Peyer's patch (tissue), 4 donors: ENCODE measurements at places on chromosomes 1 and 21. TPM values are rescaled to one million over a fixed set of nuclear protein-coding genes. Genes with fewer than 3 reads are reported as not detected.

- no peak overlapping the region for H3K4me3 ChIP-seq
- H3K4me1 ChIP-seq, result peaks cover 7% of the 10 kb centered on the region
- no peaks in the 10 kb centered on the region for H3K27me3 ChIP-seq
- H3K36me3 ChIP-seq, result no peaks in the 10 kb centered on the region
- H3K27ac ChIP-seq, result no peak overlapping the region
These were observed 20.6 kb downstream of the ABCD3 start for GRCh38 chr1:94438692-94439276.

DNA sequence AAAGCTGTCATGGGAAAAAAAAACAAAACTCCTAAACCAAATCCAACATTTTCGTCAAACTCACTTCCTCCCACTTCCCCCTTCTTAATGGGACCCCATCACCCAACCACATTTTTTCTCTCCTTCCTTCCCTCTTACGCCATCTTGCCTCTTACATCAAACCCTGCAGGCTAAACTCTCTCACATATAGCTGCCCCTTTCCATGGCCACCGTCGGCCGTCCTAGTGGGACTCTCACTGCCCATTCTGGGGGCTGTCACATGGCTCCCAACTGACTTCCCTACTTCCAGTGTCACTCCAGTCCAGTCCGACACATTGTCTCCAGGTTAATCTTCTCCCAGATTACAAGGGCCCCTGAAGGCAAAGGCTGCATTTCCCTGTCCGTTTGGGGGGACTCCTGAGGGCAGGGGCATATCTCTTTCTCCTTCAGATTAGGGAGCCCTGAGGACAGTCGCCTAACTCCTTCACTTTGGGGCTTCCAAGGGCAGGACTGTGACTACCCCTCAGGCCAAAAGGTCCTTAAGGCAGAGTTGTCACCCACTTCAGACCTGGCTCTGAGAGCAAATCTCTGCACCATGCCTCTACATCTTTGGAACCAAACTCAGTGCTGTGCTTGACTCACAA, 658 bp downstream of the UBXN11 start:
- no peaks in the 10 kb centered on the region for H3K36me3 ChIP-seq
- no peak overlapping the region for H3K27ac ChIP-seq
- H3K4me1 ChIP-seq, result peaks cover 6% of the 10 kb centered on the region
- H3K4me3 ChIP-seq, result peak overlapping the region; percentile 71
- DNase-seq, result no peak
- no peaks in the 10 kb centered on the region for H3K27me3 ChIP-seq

- no peak overlapping the region for H3K4me3 ChIP-seq
- no peaks in the 10 kb centered on the region for H3K27me3 ChIP-seq
- no peak overlapping the region for H3K27ac ChIP-seq
- DNase-seq, result no peak
- no peaks in the 10 kb centered on the region for H3K36me3 ChIP-seq
- H3K4me1 ChIP-seq, result no peaks in the 10 kb centered on the region
These were observed 139.8 kb downstream of the AJAP1 start for GRCh38 chr1:4794020-4794780.

TRNP1 gene
- total RNA-seq, result not detected

DNA sequence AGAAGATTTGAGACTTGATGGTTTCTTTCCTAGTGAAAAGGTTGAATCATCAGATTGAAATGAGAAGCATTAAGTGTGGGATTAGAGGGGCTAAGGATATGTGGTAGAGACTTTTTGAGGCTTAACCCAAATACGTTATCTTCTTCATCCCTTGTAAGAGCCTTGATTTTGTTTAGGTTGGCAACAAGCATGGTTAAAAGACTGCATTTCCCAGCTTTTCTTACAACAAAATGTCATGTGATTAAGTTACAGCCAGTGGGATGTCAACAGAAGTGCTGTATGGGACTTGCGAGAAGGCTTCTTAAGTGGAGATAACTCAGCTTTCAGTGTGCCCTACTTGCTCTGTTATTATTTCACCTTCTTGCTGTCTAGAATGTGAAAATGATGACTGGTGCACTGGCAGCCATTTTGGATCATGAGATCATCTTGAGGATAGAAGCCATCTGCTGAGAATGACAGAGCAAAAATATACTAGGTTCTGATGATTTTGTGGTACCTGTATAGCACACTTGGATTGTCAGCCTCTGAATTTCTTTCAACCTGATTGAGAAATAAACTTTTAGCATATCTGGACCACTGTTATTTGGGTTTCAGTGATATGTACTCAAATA, 41.3 kb upstream of the GNG12 start:
- no peak for DNase-seq
- H3K4me1 ChIP-seq, result no peaks in the 10 kb centered on the region
- H3K4me3 ChIP-seq, result no peak overlapping the region
- no peak overlapping the region for H3K27ac ChIP-seq

- no peak for DNase-seq
- H3K4me1 ChIP-seq, result no peaks in the 10 kb centered on the region
- no peaks in the 10 kb centered on the region for H3K36me3 ChIP-seq
- H3K4me3 ChIP-seq, result no peak overlapping the region
These were observed 10.9 kb downstream of the CFAP107 start for GRCh38 chr1:12756768-12757413.

DNA sequence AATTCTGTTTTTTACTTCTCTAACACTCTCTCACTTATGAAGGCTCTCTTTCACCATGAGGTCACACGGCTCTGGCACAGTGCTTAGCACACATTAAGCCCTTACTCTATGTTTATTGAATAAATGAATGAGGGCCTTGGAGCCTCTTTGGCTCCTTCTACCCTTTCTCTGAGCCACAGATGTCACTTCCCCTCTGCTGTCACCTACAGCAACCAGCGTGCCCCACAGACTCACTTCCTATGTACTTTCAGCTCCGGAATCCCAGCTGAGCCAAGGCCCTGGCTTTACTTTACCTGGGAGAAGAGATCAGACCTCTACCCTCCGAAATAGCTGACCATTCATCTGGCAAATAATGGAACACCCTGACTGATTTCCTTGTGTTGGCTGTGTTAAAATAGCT, 53.7 kb upstream of the HMCN1 start:
- no peak overlapping the region for H3K27ac ChIP-seq
- peak; percentile 49 for DNase-seq
- H3K36me3 ChIP-seq, result no peaks in the 10 kb centered on the region
- H3K4me1 ChIP-seq, result peaks cover 5% of the 10 kb centered on the region
- H3K4me3 ChIP-seq, result no peak overlapping the region
- no peaks in the 10 kb centered on the region for H3K27me3 ChIP-seq

- no peaks in the 10 kb centered on the region for H3K36me3 ChIP-seq
- H3K27ac ChIP-seq, result no peak overlapping the region
- H3K27me3 ChIP-seq, result no peaks in the 10 kb centered on the region
These were observed 11.8 kb downstream of the ACOT11 start for GRCh38 chr1:54559771-54560231.

DNA sequence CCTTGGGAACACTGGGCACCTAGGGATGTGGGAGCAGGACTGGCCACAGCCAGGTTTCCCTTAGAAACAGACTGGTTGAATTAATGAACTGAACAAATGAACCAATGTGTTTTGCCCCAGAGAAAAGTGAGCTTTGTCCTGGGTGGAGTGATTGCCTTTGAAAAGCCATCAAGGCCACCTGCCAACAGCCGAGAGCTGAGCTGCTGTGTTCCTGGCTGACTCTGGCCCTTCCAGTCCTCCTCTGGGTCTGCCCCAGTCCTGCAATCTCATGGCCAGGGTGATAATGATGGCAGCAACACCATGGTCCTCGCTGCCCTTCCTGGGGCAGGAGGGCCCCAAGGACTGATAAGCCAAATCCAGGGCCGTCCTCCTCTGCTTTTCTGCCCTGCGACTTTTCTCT, 18.2 kb upstream of the GJA9 start:
- no peak overlapping the region for H3K4me3 ChIP-seq
- no peak overlapping the region for H3K27ac ChIP-seq
- no peaks in the 10 kb centered on the region for H3K27me3 ChIP-seq
- DNase-seq, result no peak
- no peaks in the 10 kb centered on the region for H3K36me3 ChIP-seq

DNA sequence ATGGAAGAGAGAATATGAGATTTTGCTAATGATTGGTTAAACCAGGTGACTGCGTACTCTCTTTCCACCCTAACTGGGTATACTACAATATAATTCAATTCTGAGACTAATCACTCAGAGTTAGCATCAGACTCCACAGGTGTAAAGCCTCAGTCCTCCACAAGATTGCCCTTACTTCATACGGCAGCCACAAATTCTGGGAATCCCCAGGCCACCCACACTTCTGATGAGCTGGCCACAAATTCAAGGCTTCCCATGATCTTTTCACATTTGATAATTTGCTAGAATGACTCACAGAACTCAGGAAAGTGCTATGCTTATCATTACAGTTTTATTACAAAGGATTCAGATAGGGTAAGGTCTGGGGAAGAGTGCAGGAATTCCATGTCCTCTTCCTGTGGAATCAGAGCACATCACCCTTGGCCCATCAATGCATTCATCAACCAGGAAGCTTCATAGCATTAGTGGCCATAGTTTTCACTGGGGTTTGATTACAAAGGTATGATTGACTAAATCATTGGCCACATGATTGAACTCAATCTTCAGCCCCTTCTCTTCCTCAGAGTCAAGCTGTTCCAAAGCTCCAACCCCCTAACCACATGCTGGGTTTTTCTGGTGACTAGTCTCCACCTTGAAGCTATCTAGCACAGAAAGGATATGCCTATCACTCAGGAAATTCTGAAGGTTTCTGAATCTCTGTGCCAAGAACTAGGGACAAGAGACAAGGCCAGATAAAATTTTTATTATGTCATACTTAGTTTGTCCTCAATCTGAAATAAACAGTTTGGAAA, 131.7 kb downstream of the HHIPL2 start:
- no peaks in the 10 kb centered on the region for H3K27me3 ChIP-seq
- no peaks in the 10 kb centered on the region for H3K36me3 ChIP-seq
- no peaks in the 10 kb centered on the region for H3K4me1 ChIP-seq
- no peak overlapping the region for H3K27ac ChIP-seq

DNA sequence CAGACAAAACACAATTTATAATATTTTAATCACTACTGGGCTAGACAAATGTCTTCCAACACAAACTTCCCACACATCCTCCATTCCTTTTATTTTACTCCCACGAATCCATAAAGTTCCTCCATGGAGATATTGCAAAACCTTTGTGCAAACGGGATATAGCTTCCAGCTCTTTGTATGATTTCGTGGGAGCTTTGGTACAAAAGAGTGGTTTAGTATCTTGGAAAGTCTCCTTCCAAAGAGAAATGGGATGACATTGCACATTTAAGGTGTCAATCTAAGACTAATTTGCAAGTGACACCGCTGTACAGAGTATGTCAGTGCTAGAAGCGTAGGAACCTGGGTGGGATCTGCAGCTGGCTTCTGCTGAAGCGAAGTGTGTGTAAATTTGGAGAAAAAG, 455.2 kb upstream of the RUNX1 start:
- no peak for DNase-seq
- H3K4me3 ChIP-seq, result no peak overlapping the region
- no peaks in the 10 kb centered on the region for H3K36me3 ChIP-seq
- H3K27me3 ChIP-seq, result no peaks in the 10 kb centered on the region
- no peaks in the 10 kb centered on the region for H3K4me1 ChIP-seq

GRCh38 chr1:58753431-58753866, 30.4 kb downstream of the JUN start:
- no peak overlapping the region for H3K27ac ChIP-seq
- H3K4me3 ChIP-seq, result no peak overlapping the region
- H3K4me1 ChIP-seq, result peaks cover 13% of the 10 kb centered on the region
- H3K27me3 ChIP-seq, result no peaks in the 10 kb centered on the region
- DNase-seq, result no peak
- H3K36me3 ChIP-seq, result no peaks in the 10 kb centered on the region

GRCh38 chr1:40310129-40310461, 7.0 kb downstream of the COL9A2 start:
- H3K4me1 ChIP-seq, result peaks cover 17% of the 10 kb centered on the region
- no peak overlapping the region for H3K4me3 ChIP-seq

- DNase-seq, result no peak
- H3K4me3 ChIP-seq, result no peak overlapping the region
- H3K27me3 ChIP-seq, result no peaks in the 10 kb centered on the region
- H3K4me1 ChIP-seq, result peaks cover 4% of the 10 kb centered on the region
- no peaks in the 10 kb centered on the region for H3K36me3 ChIP-seq
These were observed 83.5 kb upstream of the HMCN1 start for GRCh38 chr1:185650602-185651230.

DNA sequence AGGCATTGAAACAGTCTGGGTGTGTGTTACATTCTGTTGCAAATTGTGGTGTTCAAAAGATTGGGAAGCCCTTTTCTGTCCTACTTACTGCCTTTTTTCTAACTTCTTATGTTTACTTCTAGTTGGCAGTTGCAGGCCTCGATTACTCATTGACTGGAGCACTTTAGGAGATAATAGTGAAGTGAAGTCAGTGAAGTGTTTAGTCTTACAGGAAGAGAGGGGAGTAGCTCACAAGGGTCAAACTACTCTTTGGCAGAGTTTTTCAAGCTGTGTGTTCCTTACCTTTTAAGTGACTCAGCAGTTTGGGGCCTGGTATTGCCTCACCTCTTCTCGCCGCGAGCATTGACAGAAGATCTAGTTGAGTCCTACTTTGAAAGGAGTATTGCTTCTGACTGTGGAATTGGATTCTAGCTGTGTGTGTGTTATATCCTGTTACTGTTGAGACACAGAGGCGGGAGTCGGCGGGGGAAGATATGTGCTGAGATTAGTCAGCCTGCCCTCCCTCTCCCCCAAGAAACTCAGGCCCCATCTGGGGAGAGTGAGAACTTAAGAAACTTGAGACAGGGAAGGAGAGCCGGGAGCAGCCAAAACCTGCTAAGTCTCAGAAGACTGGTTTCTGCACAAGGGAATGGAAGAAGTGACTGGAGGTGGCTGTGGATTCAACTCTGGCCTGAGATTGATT, 19.3 kb downstream of the AHCYL1 start:
- peak overlapping the region; percentile 12 for H3K4me3 ChIP-seq
- H3K36me3 ChIP-seq, result no peaks in the 10 kb centered on the region
- H3K27me3 ChIP-seq, result no peaks in the 10 kb centered on the region
- peak overlapping the region; percentile 70 for H3K27ac ChIP-seq

- no peaks in the 10 kb centered on the region for H3K36me3 ChIP-seq
- peak overlapping the region; percentile 71 for H3K27ac ChIP-seq
- no peaks in the 10 kb centered on the region for H3K4me1 ChIP-seq
- no peaks in the 10 kb centered on the region for H3K27me3 ChIP-seq
These were observed 734 bp downstream of the MED18 start for GRCh38 chr1:28329395-28330153.

DNA sequence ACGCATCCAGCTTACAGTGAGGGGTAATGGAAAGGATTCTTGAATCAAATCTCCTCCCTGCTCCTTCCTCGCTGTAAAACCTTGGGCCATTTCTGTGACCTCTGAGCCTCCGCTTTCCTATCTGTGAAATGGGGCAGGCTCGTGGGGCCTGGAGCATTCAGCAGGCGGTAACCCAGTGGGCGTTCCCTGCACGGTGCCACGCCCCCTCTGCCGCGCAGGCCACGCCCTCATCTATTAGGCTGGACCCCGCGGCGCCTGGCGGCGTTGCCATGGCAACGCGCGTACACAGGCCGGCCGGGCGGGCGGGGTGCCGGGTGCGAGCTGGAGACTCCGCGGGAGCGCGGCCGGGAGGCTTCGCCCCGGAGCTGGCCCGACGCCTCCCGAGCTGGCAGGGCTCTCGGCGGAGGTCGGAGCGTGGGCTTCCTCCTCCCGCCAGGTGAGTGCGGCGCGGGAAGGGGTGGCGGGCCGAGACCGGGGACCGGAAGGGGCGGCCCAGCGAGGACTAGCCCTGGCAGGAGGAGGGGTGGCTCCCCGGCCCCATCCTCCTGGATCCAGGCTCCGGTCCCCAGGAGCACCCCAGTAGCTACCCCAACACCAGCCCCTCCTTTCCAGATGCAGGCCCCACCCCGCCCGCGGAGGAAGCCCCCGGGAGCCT, at the start of gene FHAD1:
TSS of gene FHAD1 (plus strand) at position 264 of the 655 bp plus-strand sequence. CDS start 4,562 bp downstream, outside the sequence.
- H3K4me3 ChIP-seq, result peak within 1 kb of the TSS; percentile 53
- no peak within 1 kb of the TSS for H3K27ac ChIP-seq
- DNase-seq, result peak; percentile 69
- H3K36me3 ChIP-seq, result no peaks in the 10 kb centered on the region
